ENCODE measurements at places on chromosomes 3 and 15.
A peak's percentile ranks its signal among the peaks of the same experiment; 100 is the strongest.

DNA sequence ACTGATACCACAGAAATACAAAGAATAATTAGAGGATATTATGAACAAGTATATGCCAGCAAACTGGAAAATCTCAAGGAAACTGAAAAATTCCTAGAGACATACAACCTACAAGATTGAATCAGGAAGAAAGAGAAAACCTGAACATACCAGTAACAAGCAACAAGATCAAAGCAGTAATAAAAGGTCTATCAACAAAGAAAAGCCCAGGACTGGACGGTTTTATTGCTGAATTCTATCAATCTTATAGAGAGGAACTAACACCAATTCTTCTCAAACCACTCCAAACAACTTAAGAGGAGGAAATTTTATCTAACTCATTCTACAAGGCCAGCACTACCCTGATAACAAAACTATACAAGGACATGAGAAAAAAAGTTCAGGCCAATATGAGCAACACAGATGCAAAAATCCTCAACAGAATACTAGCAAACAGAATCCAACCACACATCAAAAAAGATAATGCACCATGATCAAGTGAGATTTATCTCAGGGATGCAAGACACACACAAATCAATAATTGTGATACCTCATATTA is 71.1 kb upstream of the IMPG2 start:
- no peak for DNase-seq

DNA sequence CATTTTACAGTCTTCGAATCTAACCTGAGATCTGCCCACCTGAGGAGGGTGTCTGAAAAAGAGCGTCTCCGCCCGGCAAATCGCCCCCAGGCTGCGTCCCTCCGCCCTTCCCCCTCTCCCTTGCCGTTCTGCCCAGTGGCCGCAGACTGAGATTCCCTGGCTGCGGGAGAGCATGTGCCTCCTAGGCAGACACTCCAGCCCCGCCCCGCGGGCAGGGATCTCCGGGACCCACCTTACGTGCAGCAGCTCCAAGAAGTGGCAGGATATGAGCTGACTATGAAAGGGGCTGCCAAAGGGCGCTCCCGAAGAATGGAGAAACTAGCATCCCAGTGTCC is 2.7 kb upstream of the WNT5A start:
- DNase-seq = no peak

DNA sequence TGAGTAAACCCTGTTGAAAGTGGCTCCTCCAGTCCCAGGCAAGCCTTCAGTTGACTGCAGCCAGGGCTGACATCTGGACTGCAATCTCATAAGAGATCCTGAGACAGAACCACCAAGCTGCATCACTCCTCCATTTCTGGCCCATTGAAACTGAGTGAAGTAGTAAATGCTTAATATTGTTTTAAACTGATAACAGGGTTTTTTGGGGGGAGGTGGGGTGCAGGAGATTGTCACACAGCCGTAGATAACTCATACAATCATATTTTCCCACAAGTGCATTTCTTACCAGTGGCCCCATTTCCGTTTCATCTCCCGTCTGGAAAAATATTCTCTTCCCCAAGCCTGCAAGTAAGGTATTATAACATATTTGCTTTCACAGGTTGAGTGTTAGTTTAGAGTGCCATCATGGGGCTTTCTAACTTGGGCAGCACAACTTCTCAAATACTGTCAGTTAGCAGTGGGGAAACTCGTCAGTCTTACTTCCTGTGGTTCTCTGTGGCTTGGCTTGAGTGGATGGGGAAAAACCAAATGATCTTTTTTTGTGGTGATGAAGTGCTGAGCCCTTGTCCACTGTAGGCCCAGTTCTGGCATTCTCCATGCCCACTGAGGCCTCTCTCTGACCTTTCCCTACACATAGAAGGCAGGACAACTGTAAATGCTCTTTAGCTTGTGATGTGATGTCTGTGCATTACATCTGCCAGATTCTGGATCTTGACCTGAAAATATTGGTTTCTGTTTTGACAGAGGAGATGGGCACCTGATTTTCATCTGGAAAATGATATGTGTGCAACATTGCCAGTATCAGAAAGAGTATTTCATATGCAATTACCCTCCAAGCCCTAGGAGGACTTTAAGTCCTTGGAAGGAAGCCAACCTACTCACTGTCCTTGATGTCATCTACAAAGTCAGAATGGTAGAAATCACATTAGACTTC is 90.1 kb upstream of the BHLHE40 start:
- DNase-seq = no peak

GRCh38 chr3:36488077-36488789 is 107.9 kb downstream of the STAC start:
- DNase-seq = no peak

GRCh38 chr3:141366285-141367037 is 1.8 kb upstream of the ZBTB38 start:
- DNase-seq = peak; percentile 91

DNA sequence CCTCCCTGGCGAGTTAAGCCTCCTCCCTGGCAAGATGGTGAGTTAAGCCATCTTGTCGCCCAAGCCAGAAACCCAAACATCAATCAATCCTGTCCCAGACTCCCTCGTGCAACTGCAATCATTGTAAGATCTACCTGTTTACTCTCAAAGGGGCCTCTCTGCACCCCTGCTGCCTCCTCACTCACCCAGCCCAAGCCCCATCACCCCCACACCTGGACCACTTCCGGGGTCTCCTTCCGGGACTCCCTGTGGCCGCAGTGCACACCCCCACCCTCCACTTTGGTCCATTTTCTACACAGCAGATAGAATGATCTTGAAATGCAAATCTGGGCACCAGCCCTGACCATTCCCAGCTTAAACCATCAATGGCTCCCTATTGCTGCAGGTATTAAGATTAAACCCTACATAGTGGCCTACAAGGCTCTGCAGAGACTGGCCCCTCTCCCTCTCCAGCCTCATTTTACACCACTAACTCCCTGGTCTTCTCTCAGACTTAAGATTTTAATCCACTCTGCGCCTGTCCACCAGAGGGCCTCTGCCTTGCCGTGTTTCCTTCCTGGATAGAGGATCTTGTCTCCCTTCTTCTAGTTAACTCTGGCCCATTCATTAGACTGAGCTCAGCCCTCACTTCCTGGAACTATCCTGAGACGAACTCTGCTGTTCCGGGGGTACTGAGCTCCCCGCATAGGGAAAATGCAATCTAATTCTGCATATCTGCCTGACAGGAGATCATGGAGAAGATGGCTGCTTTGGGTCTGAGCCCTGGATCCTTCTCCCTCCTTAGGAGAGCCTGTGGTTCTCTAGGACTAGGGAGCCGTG is 41.9 kb upstream of the SLC6A1 start:
- peak; percentile 30 for DNase-seq

DNA sequence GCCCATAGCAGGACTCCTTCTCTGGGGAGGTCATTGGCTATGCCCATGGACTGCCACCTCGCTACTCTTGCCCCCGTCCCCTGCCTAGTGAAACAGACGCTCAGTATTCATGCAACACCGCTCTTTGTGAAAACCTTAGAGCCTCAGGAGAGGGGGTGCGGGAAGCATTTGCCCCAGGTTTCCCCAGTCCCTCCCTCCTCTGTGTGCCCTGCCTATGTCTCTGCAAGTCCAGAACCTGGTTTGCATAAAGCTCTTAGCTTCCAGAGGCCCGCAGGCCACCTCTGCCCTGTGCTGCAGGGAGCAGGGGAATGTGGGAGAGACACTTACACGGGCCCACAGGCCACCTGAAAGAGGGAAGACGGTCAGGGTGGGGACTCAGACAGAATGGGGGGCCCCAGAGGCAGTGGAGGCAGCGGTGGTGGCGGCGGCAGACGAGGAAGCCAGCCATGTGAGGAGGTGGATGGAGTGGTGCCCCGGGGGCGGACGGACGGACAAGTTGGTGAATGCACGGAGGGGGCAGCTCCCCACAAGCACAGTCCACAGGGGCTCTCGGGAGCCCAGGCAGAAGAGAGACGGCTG is 33.8 kb upstream of the CTSH start:
- DNase-seq = no peak

- no peak for DNase-seq
Observed at GRCh38 chr3:74824366-74824765, 209.9 kb upstream of the CNTN3 start.

- no peak for DNase-seq
Observed at GRCh38 chr15:75695220-75695619, 17.4 kb downstream of the CSPG4 start.

GRCh38 chr3:190086191-190086590 is 34.5 kb downstream of the P3H2 start:
- DNase-seq = no peak

DNA sequence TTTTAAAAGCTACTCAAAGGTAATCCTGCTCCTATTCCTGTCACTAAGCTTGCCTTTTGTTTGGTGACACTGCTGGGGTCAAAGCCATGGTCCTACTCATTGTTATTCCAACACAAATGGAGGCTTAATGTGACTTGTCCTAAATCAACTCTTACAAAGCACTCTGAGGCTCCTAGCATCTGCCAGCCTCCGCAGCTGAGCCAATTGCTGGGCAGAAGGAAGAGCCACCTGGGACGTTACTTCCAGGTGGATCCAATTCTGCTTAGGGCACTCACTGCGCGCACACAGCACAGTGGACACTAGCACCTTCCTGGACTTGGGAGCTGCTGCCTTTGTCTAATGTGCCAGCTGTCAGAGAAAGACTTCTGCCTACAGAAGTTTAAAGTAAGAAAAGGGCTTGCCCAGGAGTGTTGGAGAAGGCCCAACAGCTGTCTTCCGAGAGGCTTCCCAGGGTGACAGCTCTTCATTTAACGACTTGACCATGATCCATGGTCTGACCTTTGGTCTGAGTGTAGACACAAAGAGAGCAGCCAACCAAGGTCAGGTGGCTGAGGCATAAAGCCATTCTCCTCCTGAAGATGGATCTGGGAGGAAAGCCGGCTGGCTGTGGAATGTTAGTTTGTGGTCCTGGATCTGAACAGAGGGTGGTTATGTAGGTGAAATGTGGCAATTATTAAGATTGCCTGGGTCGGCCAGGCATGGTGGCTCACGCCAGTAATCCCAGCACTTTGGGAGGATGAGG is 102.2 kb downstream of the AQP9 start:
- no peak for DNase-seq

GRCh38 chr3:58620421-58620820 is 43.2 kb upstream of the FAM107A start:
- DNase-seq = no peak

- DNase-seq = no peak
Observed at GRCh38 chr15:26983822-26984221, 12.8 kb downstream of the GABRG3 start.

DNA sequence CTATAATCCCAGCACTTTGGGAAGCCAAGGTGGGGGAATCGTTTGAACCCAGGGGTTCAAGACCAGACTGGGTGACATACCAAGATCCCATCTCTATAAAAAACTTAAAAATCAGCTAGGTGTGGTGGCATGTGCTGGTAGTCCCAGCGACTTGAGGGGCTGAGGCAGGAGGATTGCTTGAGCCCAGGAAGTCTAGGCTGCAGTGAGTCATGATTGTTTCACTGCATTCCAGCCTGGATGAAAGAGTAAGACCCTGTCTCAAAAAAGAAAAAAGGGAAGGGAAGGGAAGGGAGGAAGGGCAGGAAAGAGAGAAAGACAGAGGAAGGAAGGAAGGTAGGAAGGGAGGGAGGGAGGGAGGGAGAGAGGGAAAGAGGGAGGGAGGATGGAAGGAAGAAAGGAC is 133.7 kb upstream of the LRRN1 start:
- DNase-seq = no peak

DNA sequence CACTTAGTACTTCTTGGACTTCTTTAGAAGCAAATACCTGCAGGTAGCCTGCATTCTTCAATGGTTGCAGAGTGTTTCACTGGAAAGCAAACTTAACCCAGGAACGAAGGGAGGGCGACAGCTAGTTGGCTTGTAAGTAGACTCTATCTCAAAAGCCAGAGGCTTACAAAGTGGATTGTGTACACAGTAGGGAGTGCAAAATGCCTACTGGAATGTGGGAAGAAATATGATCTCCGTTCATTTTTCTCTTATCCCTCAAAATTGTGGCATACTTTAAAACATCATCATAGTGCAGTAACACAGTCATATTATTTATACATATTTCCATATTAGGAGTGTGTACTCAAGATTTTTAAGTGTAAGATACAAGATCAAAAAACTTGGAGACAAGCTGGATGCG is 155.7 kb downstream of the LIPC start:
- DNase-seq = no peak

DNA sequence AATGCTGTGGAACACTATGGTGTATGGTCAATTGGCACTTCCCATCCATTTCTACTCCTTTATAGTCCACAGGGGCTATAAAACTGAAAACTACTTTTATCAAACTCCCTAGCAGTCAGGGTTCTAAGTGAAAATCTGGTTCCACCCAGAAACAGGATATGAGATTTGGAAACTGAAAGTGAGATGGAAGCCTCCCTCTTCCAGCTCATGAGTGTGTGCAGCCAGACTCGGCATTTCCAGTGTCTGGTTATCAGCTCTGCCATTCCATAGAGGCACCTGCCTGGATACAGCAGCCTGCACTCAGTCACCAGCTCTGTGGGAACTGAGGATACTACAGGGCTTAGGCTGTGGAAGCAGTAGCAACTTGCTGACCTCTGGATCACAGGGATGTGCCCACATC is 14.7 kb upstream of the PLA2G4F start:
- DNase-seq = no peak

- DNase-seq = no peak
Observed at GRCh38 chr3:30198162-30198561, 408.2 kb upstream of the TGFBR2 start.

DNA sequence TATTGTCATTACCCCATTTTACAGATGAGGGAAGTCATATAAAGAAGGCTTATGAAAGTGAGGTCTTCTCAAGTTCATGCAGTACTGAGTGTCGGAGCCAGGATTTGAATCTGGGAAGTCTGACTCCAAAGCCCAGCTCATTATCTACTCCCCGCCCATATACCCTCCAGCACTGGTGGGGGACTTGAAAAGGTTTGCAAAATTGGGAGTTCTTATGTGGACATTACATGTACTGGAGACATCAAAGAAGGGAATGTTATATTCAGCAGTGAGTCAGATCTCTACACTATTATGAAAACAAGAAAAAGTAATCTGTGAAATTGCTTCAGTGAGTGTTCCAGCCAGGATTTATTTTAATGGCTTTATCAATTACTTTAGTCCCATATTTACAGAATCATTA is 185.2 kb upstream of the CADPS start:
- no peak for DNase-seq

GRCh38 chr3:165523801-165524200 is 313.4 kb downstream of the BCHE start:
- DNase-seq = no peak

Data from foreskin fibroblast (primary cell).